Kidney (tissue), 22 donors: ENCODE measurements at places on chromosomes 5 and 9. TPM values are rescaled to one million over a fixed set of nuclear protein-coding genes. Genes with fewer than 3 reads are reported as not detected.

GRCh38 chr9:93098236-93098946, 2.4 kb downstream of the CARD19 start:
- H3K4me1 ChIP-seq: peaks cover 23% of the 10 kb centered on the region
- no peak overlapping the region for H3K4me3 ChIP-seq
- peak; percentile 50 for DNase-seq
- peak overlapping the region; percentile 78 for H3K27ac ChIP-seq
- H3K36me3 ChIP-seq: no peaks in the 10 kb centered on the region

DNA sequence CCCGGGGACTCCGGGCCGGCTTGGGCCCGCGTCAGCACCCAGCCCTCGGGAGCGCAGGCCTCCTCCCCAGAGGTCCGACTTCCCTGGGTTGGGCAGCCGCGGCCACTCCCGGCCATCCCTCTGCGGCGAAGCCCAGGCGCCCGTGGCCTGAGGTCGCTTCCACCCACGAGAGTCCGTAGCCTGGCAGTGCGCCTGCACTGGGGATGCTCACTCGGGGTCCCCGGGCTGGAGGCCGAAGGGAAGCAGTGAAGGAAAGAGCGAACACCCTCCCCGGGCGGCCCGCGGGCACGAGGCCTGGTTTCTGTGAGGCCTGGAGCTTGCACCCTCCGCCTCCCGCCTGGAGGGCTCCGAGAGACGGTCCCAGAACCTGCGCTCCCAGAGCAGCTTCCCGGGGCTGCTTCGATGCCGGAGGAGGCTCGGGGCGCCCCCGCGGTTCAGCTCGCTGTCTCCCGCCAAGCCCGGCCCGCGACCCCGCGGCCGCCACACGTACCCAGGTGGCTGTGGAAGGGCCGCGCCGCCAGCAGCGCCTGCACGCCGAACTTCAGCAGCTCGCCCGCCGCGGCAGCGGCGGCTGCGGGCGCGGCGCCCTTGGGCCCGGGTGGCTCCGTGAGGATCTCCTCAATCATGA, 607 bp downstream of the BARX1 start:
- H3K4me3 ChIP-seq: no peak overlapping the region
- no peaks in the 10 kb centered on the region for H3K36me3 ChIP-seq
- peaks cover 23% of the 10 kb centered on the region for H3K4me1 ChIP-seq

DNA sequence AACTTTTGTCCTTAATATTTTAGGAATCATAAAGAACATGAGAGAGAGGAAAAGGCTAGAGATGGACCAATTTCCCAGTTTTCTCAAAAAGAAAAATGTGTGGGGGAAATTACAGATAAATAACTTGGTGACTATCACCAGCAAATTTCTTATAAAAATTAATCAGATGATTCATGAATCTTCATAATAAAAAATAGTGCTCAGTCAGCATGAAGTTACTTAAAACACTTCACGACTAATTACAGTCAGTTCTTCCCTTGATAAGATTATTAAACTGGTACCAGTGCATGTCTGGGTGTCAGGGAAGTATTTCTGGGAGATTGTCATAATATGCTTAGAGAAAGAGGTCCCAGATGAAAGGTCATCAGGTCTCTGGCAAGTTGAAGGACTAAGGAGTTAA, 133.0 kb downstream of the SNCAIP start:
- H3K36me3 ChIP-seq: no peaks in the 10 kb centered on the region
- no peak for DNase-seq
- no peak overlapping the region for H3K27ac ChIP-seq
- H3K27me3 ChIP-seq: no peaks in the 10 kb centered on the region
- H3K4me3 ChIP-seq: no peak overlapping the region

PCDHGB2 gene
- 4.0 TPM for total RNA-seq

GRCh38 chr5:99068944-99069650, 140.3 kb upstream of the CHD1 start:
- H3K27me3 ChIP-seq: no peaks in the 10 kb centered on the region
- no peaks in the 10 kb centered on the region for H3K36me3 ChIP-seq
- H3K4me1 ChIP-seq: no peaks in the 10 kb centered on the region
- DNase-seq: no peak
- no peak overlapping the region for H3K4me3 ChIP-seq

OMD gene
- total RNA-seq: 3.2 TPM

- peak overlapping the region; percentile 83 for H3K4me3 ChIP-seq
- H3K27ac ChIP-seq: peak overlapping the region; percentile 37
- peaks cover 5% of the 10 kb centered on the region for H3K4me1 ChIP-seq
Measured at GRCh38 chr5:146203872-146204192, 427 bp downstream of the RBM27 start.

- DNase-seq: no peak
- no peaks in the 10 kb centered on the region for H3K27me3 ChIP-seq
- H3K4me3 ChIP-seq: no peak overlapping the region
- H3K4me1 ChIP-seq: no peaks in the 10 kb centered on the region
Measured at GRCh38 chr5:155532621-155533311, 519.2 kb downstream of the KIF4B start.
